H9 (cell line): ENCODE measurements at places on chromosomes 11 and 22.

DNA sequence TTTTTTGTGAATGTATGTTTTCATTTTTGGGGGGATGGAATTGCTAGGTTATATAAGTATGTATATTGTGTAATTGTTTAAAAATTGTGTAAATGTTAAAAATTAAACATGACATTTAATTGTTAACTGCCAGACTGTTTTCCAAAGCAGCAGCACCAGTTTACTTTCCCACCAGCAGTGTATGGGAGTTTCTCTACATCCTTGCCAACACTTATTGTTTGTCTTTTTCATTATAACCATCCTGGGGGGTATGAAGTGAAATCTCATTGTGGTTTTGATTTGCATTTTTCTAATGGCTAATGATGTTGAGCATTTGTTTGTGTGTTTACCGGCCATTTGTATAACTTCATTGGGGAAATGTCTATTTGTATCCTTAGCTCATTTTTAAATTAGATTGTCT, 31.7 kb upstream of the RRAS2 start:
- DNase-seq, result no peak

- no peak for DNase-seq
These were observed 5.6 kb upstream of the USP28 start for GRCh38 chr11:113880971-113881370.

DNA sequence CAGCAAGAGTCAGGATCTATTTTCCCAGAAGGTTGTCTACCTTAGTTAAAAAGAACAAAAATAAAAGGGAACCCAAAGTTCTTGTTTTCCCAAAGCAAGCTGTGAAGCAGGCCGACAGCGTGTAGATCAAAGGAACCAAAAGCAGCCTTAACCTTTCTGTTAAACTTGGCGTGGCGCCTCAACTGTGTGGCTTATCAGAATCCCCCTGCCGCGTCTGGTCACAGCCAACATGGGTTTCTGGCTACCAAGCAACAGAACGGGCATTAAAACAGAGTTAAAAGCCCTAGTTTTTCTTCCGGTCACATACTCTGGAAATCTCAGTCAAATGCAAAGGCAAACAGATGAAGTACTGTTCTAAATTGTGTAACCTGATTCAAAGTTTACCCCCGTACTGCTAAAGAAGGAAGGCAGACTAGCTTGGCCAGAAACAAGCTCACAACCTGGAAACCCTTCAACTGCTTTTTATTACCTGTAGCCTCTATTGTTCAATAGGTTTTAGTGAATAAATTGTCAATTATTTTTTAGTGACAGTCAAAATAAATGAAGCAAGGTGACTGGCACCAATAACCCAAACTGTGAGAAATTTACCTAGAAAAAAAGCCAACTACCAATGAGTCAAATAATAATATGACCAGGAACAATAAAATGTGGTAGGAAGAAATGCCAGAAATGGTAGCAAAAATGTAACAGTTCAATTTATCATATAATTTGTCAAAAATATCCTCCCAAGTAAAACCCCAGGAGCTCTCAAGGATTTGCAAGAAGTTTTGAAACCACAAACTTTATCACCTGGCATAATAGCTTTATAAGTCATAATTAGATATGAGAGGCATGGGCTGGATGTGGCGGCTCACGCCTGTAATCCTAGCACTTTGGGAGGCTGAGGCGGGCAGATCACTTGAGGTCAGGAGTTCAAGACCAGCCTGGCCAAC, 21.4 kb downstream of the CHKA start:
- DNase-seq, result no peak

GRCh38 chr11:16879690-16880089, 134.5 kb downstream of the PLEKHA7 start:
- DNase-seq, result no peak

- no peak for DNase-seq
These were observed 64.2 kb downstream of the MICAL2 start for GRCh38 chr11:12174477-12175143.

DNA sequence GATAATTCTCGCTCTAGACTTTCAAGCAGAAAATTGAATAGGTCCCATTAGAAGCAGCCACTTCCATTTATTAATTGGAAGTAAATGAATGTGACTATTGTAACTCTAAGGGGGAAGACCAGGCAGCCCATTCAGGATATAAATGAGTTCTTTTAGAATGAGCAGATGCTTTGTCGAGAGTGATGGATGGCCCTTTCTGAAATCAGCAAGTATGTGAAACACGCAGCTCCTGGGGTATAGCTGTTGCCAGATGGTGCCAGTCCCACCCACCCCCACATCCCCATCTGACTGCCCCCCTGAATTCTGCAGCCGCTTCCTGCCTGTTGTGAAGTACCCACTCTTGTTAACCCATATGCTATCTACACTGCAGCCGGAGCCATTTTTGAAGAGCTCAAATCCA, 3.7 kb downstream of the SLC15A3 start:
- no peak for DNase-seq

- no peak for DNase-seq
These were observed 30.3 kb upstream of the MYEOV start for GRCh38 chr11:69263736-69264052.

DNA sequence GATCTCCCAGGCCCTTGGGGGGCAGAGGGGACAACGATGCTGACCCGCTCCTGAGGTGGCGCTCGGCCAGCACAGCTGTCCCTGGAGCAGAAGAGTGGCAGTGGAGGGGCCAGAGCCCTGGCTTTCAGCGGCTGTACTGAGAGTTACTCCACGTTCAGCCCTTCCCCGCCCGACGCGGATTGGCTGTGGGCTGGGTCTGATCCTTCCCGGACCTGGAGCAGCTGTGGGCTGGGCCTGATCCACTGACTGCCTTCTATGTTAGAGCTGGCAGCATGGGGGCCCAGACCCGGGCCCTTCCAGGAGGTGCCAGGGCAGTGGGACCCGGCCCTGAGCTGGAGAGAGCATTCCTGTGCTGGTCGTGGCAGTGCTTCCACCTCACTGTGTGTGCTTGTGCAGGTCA, 27.8 kb downstream of the YWHAH start:
- no peak for DNase-seq

DNA sequence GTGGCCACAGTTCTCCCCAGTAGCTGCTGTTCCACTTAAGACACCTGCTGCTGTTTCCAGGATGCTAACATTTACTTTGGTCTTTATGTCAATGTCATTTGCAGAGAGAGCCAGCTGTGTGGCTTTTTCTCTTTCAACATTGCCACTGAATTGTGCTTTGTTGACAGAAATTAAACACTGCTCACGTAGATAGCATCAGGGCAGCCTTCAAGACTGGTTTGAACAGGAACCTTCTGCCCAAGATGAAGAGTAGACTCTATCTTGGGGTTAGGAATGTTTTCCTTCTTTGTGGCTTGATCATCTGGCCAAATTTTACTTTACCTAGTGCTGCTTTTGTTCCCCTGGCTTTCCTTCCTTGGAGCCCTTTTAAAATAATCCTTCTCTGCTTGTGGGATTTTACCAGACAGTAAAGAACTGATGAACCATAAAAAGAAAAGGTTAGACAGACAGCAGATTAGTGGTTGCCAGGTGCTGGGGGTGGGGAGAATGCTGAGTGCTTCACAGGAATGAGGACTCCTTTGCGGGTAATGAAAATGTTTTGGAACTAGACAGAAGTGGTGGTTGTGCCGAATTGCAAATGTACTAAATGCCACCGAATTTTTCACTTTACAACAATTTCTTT, 22.7 kb upstream of the XBP1 start:
- no peak for DNase-seq

GRCh38 chr11:71490044-71490730, 36.9 kb upstream of the KRTAP5-7 start:
- no peak for DNase-seq

- no peak for DNase-seq
These were observed 188.8 kb downstream of the SNX19 start for GRCh38 chr11:130727157-130728119.
